Activated CD4-positive, alpha-beta memory T cell treated with anti-CD3 and anti-CD28 coated beads, Interleukin-2, amount 10 ng/mL, durations not matched to agents 7 days and 5 days (primary cell): ENCODE measurements at places on chromosomes 7 and 10. TPM values are rescaled to one million over a fixed set of nuclear protein-coding genes. Genes with fewer than 3 reads are reported as not detected.

The CYP2C9 gene
- total RNA-seq, result not detected

The MTURN gene
- 2.3 TPM for total RNA-seq

The SHOC2 gene
- total RNA-seq, result 43.2 TPM

The PRSS37 gene
- total RNA-seq, result not detected

The ELN gene
- total RNA-seq, result not detected

The CFAP69 gene
- total RNA-seq, result not detected

The ASZ1 gene
- total RNA-seq, result not detected

The PNLIPRP1 gene
- not detected for total RNA-seq

The LAMB1 gene
- not detected for total RNA-seq

The SLC39A12 gene
- total RNA-seq, result not detected

The POP7 gene
- total RNA-seq, result 32.5 TPM

The TAS2R41 gene
- total RNA-seq, result not detected
